ENCODE measurements at places on chromosomes 6 and 20.

DNA sequence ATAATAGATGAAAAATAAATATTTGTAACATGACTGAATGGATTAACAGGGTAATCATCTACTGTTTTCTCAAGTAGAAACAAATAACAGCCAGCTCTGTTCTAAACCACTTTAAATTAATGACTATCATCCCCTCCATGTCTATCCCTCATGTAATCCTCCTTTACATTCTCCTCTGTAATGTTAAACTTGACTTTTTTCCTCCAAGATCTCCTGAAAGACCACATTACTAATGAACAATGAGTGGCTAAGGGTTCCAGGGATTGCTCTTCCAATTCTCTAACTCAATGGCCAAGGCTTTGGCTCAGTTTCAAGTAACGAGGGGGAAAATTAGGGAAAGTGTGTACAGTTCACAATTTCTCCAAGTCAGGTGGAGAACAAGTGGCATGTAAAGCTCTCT, 37.6 kb upstream of the FBXL4 start:
- no peak for DNase-seq

GRCh38 chr6:131660195-131660594, 23.1 kb downstream of the ENPP3 start:
- no peak for DNase-seq

DNA sequence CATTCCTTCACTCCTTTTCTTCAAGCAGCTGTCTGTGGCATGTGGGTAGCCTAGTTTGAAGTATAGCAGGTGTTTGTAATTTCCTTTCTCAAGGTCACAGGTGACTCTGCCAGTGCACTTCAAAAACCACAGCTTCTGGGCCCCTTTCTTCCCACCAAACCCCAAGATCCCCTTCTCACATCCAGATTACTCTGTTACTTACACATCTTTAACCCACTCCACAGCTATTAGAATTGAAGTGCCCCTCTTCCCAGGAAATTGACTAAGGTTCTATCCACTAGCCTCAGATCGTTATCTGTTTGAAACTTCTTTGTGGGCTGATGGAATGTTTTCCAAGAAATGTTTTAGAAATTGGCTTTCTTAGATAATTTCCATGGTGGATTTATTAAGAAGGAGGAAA, 150.8 kb downstream of the AHI1 start:
- no peak for DNase-seq

- DNase-seq: no peak
Measured at GRCh38 chr6:161232467-161232866, 41.4 kb downstream of the AGPAT4 start.

GRCh38 chr6:63634630-63635029, 972 bp upstream of the PHF3 start:
- DNase-seq: no peak

DNA sequence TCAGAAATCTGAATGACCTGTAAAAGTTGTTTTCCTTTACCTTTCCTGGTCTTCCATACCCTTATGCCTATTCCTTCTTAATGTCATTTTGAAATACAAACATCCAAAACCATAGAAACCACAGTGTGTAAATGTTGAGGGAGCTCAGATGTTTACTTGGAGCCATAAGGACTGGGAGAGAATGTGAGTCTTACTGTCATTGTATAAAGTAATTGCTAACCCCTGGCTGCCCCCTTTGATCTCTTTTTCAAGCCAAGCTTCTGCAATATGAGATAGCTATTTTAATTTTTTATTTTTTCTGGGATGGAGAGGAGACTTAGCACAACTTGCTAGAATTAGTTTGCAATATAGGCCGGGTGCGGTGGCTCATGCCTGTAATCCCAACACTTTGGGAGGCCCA, 124.4 kb upstream of the AKIRIN2 start:
- no peak for DNase-seq

DNA sequence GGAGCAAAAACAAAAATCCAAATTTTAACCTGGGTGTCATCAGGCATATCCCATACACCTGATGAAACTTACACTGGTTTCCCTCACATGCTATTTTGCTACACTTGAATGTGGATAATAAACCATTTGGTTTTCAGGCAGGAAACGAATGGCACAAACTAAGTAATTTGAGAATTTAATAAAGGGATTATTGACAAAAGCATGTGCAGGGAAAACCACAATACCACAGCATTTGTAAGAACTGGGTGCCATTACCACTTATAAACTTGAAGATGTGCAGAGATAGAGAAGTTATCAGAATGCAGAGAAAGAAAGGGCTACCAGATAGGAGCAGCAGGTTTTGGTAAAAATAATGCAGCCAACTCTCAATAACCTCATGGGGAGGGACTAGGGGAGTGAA, 151.2 kb downstream of the RFX6 start:
- DNase-seq: no peak

- no peak for DNase-seq
Measured at GRCh38 chr6:1965596-1966224, 279.7 kb downstream of the GMDS start.

- DNase-seq: no peak
Measured at GRCh38 chr20:9422321-9423057, 91.9 kb upstream of the LAMP5 start.

- no peak for DNase-seq
Measured at GRCh38 chr6:109069746-109070145, 24.9 kb downstream of the SESN1 start.

All from stimulated activated CD8-positive, alpha-beta memory T cell treated with anti-CD3 and anti-CD28 coated beads, Interleukin-2, amount 100 ng/mL, for 1 hour (primary cell).